ENCODE measurements at places on chromosomes 12 and 14. TPM values are rescaled to one million over a fixed set of nuclear protein-coding genes. Genes with fewer than 3 reads are reported as not detected.

The PSMD9 gene
- 56.9 TPM for total RNA-seq

The VWF gene
- 0.02 TPM for total RNA-seq

The MGST1 gene
- not detected for total RNA-seq

The OVCH1 gene
- total RNA-seq, result not detected

The PRB2 gene
- not detected for total RNA-seq

The NFATC4 gene
- 11.3 TPM for total RNA-seq

The FKBP11 gene
- 107 TPM for total RNA-seq

The RASSF8 gene
- 1.3 TPM for total RNA-seq

The RERG gene
- total RNA-seq, result not detected

The E2F7 gene
- 5.7 TPM for total RNA-seq

The TPH2 gene
- total RNA-seq, result not detected

The NAV3 gene
- not detected for total RNA-seq

The TESPA1 gene
- 95.5 TPM for total RNA-seq

The KRT3 gene
- total RNA-seq, result not detected

All from activated T-cell treated with anti-CD3 and anti-CD28 coated beads, Interleukin-2, amount 50 U/mL, for 72 hours (primary cell).